EL (cell line): ENCODE measurements at places on chromosomes 4 and X.

- peak; percentile 94 for DNase-seq
Observed at GRCh38 chr4:73740353-73740778, at the start of gene CXCL8. Gene CXCL8 (plus strand): TSS chr4:73740569. CDS start chr4:73740659, 90 bp downstream.

- DNase-seq, result no peak
Observed at GRCh38 chr4:111761531-111761930, 383.7 kb upstream of the FAM241A start.

DNA sequence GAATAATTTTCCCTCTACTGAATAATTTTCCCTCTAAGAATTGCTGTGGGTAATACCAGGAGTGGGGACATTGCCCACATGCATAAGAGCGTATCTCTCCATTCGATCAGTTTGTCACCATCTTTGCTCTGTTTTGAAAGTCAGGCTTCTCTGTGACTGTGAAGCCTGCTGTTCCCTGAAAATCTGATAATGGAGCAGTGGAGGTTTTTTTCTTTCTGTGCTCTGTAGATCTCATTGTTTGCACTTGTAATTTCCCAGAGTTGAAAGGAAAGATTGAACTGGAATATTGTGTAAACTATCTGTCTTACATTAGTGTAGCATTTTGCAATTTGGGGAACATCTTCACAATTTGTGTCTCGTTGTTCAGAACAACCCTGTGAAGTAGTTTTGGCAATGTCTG, 4.3 kb downstream of the ZXDB start:
- DNase-seq, result no peak

DNA sequence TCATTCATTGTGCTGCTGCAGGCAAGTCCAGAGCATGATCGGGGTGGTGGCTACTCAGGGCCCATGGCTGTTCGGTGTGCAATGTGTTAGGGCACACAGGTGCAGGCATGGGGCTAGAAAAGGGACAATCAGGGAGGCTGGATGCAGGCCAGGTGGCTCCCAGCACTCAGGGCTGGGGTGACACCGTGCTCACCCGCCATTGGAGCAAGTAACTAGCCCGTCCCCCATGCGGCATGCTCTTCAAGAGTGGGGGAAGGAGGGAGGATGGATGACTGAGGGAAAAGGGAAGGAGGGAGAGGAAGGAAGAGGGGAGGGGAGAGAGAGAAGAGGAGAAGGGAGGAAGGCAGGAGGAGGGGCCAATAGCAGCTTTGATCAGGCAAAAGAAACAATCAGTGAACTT, 64.7 kb downstream of the INTS6L start:
- no peak for DNase-seq

DNA sequence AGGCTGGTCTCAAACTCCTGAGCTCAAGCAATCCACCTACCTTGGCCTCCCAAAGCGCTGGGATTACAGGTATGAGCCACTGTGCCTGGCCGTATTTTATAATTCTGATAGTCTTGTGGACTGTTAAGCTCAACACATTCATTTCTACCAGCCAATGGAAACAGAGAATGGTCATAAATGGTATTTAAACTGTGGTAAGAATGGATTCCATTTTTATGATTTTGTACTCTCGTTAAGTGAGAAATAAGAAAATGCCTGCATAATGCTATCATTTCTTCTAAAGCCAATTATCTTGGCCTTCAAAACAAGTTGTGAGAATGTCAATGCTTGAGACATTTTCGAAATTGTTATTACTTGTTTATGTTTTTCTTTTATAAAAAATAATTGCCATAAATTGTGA, 321.0 kb downstream of the IL15 start:
- no peak for DNase-seq

DNA sequence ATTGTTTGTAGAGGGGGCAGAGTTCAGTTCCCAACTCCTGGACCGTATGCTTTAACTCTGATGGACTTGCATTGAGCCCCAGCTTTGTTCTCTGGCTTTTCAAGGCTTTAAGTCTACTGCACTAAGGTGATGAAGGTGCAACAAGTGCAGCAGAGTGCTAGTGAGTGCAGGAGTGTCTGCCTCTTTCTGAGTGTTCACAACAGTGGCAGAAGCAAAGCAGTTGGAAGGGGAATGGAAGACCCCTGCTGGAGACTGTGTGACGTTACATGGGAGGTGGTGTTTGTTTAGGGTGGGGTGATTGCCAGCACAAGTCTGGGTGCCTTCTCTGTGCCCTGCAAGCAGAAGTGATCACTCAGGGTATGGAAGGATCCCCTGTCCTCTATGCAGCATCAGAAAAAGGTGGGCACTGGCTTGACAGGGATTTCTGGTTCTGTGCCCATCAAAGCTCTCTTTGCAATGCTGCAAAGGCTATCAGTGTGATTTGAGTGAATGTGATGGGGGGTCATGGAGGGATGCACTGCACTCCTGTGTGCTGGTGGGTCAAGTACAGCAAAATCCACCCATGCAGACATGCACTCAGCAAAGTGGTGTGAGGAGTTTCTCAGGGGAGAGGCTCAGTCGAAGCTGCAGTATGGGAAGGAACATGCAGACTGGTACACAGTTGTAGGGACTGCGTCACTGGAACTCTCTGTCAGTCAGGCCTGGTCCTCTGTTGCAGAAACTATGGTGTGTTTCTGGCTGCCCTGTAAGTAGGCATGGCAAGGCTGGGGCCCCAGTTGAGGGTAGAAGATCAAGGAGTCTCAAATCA, 70.9 kb upstream of the UGT2B7 start:
- peak; percentile 0 for DNase-seq

GRCh38 chrX:110182362-110182761, 135.5 kb downstream of the AMMECR1 start:
- DNase-seq, result peak; percentile 26

GRCh38 chr4:184268584-184269160, 51.0 kb upstream of the ENPP6 start:
- no peak for DNase-seq

DNA sequence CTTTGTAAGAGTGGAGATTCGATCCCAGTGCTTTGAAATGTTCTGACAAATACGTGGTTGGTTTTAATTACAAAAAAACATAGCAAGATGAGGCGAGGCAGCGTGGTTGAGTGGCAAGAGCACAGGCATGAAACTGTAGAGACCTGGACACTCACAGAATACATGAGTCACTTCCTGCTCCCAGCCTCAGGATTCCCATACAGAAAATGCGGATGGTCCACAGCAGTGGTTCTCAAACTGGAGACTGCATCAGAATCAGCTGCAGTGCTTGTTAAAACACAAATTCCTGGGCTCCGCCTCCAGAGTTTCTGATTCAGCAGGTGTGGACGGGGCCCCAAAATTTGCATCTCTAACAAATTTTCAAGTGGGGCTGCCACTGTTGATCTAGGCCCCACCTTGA, 10.1 kb downstream of the OTOP1 start:
- peak; percentile 54 for DNase-seq

DNA sequence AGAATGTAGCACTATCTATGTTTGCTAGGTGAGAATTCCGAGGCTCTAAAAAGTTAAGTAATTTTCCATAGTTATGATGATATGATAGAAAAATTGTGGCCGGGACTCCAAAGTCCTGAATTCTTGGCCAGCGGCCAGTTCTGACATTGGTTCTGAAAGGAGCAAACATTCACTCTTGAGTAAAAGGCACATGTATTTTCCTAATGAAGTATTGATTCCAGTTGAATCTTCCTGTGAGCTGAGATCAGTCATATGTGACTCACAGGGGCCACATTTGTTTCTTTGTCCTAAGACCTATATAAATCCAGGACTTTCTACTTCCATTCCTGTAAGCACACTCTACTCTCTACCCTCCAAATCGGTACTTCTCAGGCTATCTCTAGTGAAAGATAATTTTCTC, 349.9 kb downstream of the BMPR1B start:
- DNase-seq, result no peak

- DNase-seq, result no peak
Observed at GRCh38 chr4:70925418-70925817, 23.2 kb downstream of the MOB1B start.

- DNase-seq, result no peak
Observed at GRCh38 chr4:21685911-21686310, 262.7 kb downstream of the KCNIP4 start.

DNA sequence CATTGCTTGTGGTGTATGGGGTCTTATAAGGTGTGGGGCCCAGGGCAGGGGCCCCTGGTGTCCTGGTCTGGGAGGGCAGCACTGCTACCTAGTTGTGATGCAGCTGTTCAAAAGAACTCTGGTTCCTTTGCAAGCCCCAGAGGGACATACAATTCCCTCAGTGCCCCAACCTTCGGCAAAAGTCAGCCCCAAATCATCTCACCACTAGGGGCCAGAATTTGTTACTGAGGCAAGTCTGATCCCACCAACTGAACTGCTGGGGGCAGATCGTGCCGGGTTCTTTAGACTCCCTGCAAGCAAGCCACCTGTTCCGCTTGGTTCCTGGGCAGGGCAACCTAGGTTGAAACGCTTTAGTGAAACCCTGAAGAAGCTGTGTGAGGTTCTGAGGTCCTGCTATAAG, 180.1 kb upstream of the S100G start:
- no peak for DNase-seq

DNA sequence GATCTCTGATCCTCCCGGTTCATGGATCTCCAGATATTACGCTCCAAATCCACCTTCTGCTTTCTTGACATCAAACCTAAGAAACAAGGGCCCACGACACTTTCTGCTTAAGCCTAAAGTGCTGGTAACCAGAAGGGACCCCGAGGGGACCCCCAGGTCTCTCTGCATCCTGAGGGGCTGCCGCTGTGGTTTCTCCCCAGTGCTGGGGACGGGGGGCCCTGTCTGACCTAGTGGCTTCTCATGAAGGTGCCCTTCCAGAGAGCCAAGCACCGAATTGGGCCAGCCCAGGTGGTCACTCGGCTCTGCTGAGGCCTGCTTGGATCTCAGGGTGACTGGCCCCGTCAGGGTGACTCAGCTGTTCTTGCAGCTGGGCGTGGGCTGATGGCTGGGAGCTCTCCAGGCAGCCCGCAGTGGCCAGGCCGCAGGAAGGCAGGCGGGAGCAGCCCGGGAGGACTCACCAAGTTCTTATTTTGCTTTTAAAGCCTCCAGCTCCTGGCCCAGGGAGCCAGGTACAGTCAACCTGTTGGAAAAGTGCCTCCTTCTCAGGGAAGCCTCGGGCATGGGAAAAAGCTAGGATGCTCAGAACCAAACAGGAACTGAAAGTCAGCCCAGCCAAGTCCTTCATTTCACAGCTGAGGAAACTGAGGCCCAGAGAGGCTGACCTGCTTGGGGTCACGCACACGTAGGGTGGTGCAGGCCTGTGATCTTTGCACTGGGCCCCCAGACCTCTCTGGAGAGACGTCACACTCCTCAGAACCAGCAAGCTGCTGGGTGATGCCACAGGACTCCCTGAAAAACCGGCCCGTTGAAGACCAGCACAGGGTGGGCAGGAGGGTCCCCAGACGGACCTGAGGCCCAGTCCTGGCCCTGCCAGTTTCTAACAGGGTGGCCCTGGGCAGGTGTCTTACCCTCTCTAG, 16.7 kb downstream of the BLOC1S4 start:
- DNase-seq, result peak; percentile 82

GRCh38 chr4:153179100-153179499, 25.1 kb upstream of the TRIM2 start:
- DNase-seq, result no peak

GRCh38 chr4:24209131-24209530, 319.3 kb upstream of the PPARGC1A start:
- no peak for DNase-seq

GRCh38 chr4:6747294-6748051, 31.5 kb downstream of the BLOC1S4 start:
- DNase-seq, result no peak

- DNase-seq, result peak; percentile 71
Observed at GRCh38 chr4:24067367-24068193, 177.7 kb upstream of the PPARGC1A start.

- peak; percentile 65 for DNase-seq
Observed at GRCh38 chr4:15451181-15451865, 18.4 kb upstream of the CC2D2A start.

GRCh38 chrX:116226665-116227484, 56.3 kb downstream of the AGTR2 start:
- DNase-seq, result no peak

DNA sequence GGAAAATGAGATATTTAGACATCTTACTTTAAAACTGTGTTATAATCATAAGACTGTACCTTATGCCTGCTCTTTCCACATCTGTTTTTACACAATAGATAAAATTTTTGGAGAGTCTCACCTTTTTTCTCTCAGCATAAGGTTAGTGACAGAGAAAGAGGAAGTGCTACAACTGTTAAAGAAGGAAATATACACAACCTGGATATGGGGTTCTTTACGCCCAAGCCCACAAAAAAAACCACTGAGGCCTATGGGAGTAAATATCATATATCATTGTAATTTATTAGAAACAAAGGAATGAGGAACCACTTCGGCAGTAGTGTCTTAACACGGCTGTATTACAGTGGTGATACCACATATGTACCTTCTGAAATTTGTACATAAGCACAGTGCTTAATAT, 265.9 kb upstream of the GK2 start:
- DNase-seq, result no peak

- DNase-seq, result no peak
Observed at GRCh38 chrX:12954376-12954775, 20.5 kb upstream of the TMSB4X start.

DNA sequence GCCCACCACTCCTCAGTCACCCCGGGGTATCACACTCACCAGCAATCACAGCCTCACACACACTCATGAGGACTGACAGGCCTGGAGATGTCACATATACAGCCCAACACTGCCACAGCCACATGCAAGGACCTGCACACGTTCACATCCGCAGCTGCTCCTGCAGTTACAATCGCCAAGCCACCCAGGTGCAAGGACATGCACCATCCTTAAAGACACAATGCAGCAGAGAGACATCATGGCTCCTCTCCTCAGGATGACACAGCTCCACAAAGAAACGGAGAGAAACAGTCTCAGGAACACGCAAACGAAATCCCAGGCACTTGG, 1.1 kb downstream of the PCSK1N start:
- no peak for DNase-seq

DNA sequence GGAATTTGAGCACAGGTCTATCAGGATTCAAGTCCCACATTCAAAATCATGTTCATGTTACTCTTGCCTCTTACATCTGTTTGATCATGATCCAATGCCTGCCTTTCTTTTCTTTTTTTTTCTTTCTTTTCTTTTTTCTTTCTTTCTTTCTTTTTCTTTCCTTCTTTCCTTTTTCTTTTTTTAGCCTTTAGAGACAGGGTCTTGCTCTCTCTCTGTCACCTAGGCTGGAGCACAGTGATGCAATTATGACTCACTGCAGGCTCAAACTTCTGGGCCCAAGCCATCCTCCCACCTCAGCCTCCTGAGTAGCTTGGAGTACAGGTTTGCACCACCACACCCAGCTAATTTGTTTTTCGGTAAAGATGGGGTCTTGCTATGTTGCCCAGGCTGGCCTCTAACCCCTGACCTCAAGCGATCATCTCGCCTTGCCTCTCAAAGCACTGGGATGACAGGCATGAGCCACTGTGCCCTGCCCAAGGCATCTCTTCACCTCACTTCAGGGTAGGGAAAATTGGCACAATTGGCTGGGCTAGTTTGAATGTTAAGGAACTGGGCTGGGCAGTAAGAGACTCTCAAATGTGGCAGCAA, 359.2 kb downstream of the FBXW7 start:
- no peak for DNase-seq

- no peak for DNase-seq
Observed at GRCh38 chr4:121189326-121190215, 25.4 kb upstream of the TNIP3 start.

DNA sequence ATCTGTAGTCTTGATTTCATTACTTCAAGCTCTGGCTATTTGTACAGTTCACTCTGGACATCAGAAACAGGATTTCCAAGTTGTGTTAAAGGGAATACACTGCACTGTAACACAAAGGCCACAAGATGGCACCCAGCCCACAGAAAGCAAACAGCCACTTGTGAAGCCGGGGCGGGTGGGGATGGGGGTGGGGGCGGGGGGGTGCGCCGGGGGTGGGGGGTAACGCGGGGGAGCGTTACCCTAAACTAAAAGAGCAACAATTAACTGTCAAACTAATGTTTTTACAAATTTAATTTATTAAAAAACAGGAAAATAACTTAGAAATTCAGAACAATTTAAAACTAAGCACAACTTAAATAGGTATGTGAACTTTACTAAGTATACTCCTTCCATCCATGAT, 27.3 kb downstream of the PRDX4 start:
- DNase-seq, result peak; percentile 50
